8988T (cell line): ENCODE measurements at places on chromosomes 2 and 18.
A peak's percentile ranks its signal among the peaks of the same experiment; 100 is the strongest.

DNA sequence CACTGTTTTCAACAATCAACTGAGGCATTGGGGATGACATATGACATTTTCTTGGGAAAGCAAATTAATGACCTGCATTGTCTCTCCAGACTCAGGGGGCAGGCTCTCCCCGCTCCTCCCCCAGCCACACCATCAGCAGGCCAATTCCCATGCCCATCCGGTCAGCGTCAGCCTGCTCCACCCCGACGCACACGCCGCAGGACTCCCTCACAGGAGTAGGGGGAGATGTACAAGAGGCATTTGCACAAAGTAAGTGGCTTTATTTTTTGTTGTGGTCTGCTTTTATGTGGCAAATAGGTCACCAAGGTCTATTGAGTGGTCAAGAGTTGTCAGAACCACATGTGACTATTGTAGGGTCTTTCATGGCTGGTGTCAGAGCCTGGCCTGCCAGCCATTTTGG lies 165.1 kb downstream of the DTNA start:
- no peak for DNase-seq

- DNase-seq, result no peak
Measured at GRCh38 chr2:165349181-165349580, 110.0 kb downstream of the SCN2A start.

GRCh38 chr2:25602333-25602723 lies 71.0 kb downstream of the DTNB start:
- no peak for DNase-seq

DNA sequence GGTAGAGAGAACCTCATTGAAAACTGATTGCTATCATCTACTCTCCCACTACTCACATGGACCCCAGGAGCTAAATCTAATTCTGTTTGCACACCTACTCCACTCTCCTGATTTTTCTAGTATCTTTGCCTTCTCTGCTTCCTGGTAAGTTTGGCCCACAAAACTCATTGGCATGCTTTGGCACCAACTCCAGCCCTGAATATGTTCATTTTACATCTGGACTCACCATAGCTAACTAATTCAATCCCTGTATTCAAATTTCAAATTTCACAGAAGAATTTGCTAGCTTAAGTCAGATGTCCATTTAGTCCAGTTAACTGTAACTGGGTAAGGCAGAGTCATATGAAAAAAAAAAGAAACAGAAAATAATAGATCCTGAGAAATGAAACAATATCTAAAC lies 442.1 kb downstream of the SUCLG1 start:
- DNase-seq, result no peak

- DNase-seq, result no peak
Measured at GRCh38 chr2:177753682-177754491, 318.7 kb downstream of the PDE11A start.

- DNase-seq, result no peak
Measured at GRCh38 chr2:169034984-169035544, 3.9 kb upstream of the ABCB11 start.

DNA sequence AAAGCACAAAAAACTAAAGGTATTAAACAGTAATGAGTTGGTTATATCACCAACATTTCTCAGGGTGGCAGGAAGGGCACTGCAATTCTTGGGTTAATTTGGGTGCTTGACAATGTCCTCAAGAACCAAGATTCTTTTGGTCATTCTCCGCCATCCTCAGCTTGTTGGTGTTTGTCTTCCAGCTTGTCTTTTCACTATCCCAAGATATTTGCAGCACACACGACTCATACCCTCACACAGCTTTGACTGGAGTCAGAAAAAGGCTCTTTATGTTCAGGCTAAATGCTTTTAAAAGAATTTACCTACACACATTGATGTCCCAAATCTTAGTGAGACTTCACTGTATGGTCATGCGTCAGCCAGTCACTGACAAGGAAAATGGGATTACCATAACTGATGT lies 12.5 kb downstream of the GREB1L start:
- DNase-seq, result no peak

DNA sequence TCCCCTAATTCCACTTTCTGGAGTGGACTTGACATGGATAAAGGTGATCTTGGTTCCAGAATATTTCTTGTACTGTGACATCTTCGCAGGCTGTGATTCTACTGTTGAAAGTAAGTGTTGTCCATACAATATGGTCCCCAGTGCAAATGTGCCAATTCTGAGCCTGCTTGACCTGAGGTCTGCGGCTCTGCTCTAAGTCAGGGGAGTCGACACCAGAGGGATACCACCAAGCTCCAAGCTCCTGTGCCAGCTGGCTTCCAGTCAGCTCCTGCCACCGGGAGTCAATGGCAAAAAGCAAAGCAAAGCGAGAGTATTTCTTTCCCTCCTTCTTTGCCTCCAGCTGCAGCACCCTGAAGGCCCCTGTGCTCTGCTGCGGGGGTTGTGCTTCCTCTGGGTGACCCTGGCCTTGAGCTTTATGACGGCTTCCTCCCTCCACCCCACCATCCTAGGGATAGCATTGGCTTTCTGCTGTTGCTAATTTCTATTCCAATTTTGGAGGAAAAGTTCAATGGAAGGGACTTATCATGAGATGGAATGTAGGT lies 50.4 kb downstream of the SLC35F5 start:
- DNase-seq, result no peak

GRCh38 chr2:34961822-34962221 lies 1362.7 kb upstream of the FAM98A start:
- DNase-seq, result no peak

GRCh38 chr2:130834931-130835765 lies 1.6 kb upstream of the ARHGEF4 start:
- no peak for DNase-seq

DNA sequence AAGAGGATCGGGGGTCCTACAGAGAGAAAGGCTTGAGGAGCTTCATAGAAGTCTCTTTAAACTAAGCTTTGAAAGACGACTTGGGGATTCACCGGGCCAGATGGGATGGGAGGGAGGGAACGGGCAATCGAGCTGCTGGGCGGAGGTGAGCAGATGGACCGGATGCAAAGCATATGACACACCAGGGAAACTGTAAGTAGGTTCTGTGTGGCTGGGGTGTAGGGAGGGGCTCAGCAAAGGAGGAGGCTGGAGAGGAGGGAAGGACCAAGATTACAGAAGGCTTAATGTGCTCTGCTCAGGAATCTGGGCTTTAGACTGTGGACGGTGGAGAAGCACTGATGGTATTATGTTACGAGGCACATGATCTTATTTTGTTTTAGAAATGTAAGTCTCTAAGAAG lies 131.5 kb downstream of the MAIP1 start:
- DNase-seq, result no peak

DNA sequence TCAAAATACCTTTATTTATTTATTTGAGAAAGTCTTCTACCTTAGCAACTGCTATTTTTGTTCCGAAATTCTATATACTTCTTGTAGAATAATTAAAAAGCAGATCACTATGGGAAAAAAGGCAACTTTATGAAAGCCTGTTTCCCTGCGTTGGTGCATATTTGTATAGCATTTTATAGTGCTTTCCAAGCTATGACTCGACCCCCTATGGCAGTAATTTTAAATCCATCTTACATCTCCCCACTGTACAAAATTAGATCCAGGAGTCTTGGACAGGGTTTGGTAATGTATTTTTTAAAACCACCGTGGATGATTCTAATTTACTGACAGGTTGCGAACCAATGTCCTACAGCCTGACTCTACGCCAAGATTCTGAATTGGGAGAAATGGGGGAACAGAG lies 10.1 kb downstream of the TANK start:
- no peak for DNase-seq

DNA sequence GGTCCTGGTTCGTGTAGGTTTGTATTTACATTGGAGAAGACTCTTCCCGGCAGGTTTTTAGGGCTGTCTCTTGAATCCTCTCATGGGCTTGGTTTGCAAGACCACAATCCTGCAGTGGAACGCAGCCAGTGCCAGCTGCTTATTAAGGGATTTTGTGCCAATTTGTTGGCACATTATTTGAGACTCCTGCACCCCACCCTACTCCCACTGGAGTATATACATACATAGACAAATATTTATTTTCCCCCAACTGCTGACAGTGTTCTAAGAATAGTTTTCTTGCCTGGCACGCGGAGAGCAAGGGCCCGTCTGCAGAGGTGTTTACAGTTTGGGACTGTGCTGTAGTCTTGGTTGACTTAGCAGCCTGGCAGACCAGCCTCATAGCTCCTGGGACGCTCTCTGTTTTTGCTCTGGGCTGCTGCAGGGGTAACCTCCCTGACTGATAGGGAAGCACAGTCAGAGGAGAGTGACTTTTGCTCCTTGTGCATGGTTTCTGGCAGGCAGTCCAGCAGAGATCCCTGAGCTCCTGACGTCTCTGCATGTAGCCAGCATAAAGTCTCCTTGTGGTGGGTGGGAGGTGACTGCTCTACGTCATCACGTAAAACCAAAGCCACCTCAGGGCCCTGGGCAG lies 1.9 kb downstream of the LDLRAD4 start:
- no peak for DNase-seq

GRCh38 chr2:85134255-85134895 lies 1.2 kb downstream of the TCF7L1 start:
- peak; percentile 28 for DNase-seq

GRCh38 chr2:171615069-171615468 lies 72.2 kb upstream of the DYNC1I2 start:
- DNase-seq, result no peak

- no peak for DNase-seq
Measured at GRCh38 chr2:111100765-111101162, 19.9 kb upstream of the BCL2L11 start.

DNA sequence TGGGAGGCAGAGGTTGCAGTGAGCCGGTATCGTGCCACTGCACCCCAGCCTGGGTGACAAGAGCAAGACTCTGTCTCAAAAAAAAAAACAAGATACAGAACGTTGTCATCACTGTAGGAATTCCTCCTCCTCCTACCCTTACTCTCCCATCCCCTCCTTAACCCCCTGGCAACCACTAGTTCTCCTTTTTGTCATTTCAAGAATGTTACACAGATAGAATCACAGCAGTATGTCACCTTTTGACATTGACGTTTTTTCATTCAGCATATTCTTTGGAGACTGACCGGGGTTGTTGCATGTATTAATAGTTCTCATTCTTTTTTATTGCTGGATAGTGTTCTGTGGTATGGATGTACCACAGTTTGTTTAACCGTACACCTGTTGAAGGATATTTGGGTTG lies 32.4 kb downstream of the TTLL4 start:
- no peak for DNase-seq

DNA sequence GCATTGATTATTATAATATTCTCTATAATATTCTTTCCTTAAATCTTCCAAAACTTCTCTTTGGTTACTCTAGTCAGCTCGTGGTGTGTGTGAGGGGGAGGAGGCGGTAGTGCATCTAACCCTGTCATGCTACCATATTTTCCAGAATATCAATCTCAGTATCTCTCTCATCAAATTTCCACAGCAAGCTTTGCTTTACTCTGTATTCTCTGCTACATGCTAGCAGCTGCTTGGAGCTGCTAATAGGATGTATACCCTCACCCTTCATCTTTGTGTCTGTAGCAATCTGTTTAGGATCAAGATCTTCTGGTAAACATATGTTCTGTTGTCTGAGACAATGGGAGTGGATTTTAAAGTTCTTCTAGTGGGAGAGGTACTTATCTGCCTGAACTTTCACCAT lies 303.8 kb upstream of the KLHL14 start:
- DNase-seq, result no peak

DNA sequence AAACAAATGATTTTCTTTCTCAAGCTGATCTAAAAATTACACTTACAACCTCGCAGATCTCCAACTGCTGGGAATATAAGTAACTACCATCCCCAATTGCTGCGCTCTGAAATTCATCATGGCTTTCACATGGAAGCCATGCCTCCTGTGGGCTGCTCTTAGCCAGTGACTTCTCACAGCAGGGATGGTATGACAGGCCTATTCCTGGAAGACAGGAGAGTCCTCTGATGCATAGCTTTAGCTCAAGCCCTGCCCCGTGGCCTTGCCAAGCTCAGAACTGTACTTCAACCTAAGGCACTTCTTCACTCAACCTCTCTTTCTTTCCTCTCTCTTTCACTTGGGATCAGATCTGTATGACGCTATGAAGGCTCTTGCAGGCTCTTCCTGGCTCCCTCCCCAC lies 12.6 kb upstream of the ELAC1 start:
- DNase-seq, result no peak

GRCh38 chr2:164920430-164920829 lies 34.9 kb downstream of the SLC38A11 start:
- no peak for DNase-seq

DNA sequence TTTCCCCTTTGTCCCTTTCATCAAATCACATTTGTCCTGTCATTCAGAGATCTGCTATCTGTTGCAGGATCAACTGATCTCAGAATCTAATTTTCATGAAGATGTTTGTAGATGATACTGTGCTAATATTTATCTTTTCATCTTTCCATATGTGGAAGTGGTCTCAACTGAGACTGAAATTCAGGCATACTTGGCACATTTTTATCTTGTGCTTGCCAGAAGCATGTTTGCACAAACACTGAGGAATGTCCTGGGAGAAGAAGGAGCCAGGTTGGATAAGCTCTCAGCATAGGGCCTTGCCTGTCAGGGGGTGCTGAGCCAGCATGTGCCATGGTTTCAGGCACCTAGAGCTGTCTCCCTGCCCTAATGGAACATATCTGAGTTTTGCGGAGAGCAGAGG lies 24.5 kb upstream of the MMADHC start:
- no peak for DNase-seq

DNA sequence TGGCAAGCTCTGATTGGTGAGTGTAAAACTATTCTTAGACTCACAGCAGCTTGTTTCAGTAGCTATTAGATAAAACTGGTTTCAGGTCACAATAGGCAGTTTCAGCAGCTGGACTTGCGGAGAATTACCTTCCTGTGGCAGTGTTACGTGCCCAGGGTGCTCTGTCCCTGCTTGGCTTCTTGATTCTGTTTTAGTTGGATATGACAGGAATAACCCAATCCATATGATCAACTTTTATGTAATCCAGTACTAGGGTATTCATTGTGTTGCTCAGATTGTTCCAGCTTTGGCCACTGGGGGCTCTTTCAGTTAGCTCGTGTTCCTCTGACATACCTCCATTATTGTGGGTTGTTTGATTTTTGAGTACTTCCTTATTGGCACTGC lies 43.1 kb downstream of the INPP4A start:
- no peak for DNase-seq

- no peak for DNase-seq
Measured at GRCh38 chr18:41378598-41378997, 576.4 kb upstream of the PIK3C3 start.
